ENCODE measurements at places on chromosomes 16 and 17.

DNA sequence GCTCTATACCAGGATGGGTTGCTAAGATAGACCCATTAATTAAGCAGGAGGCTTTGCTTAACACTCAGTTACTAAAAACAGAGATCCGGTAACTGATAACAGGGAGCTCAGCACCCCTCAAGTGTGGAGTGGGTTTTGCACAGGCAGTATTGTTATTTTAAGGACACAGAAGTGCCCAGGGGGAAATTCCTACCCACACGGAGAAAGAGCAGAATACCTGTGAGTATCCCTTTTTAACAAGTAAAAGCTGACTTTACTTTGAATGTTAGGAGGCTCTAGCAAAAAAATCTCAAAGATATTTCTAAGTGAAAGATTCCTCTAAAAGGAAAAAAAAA lies 32.8 kb upstream of the HAS3 start:
- DNase-seq: no peak

GRCh38 chr17:27575912-27576252 lies 55.1 kb upstream of the LGALS9 start:
- no peak for DNase-seq

DNA sequence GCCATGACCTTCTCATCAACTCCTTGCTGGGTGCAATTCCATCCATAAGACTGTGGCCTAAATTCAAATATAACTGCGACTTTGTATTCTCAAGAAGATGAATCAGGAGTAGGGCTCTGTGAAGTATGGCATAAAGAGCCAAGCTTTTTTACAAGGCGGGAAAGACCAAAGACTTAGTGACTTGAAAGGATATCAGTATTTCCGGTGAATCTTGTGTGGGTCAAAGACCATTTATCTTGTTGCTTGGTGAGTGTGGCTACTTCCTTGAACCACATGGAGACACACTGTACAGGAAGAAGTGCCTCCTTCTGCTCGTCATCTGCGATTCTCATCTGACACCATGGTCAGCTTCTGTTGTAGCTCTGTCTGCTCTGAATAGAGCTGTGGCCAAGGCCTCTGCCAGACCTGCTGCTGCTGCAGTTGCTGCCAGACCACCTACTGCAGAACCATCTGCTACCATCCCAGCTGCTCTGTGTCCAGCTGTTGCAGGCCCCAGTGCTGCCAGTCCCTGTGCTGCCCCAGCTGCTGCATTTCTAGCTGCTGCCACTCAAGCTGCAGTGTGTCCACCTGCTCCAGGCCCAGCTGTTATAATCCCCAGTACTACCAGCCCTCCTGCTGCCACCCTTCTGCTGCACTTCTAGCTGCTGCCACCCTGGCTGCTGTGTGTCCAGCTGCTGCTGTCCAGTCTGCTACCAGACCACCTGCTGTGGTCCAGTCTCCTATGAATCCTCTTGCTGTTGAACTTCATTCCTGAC lies 6.1 kb upstream of the KRTAP2-4 start:
- no peak for DNase-seq

DNA sequence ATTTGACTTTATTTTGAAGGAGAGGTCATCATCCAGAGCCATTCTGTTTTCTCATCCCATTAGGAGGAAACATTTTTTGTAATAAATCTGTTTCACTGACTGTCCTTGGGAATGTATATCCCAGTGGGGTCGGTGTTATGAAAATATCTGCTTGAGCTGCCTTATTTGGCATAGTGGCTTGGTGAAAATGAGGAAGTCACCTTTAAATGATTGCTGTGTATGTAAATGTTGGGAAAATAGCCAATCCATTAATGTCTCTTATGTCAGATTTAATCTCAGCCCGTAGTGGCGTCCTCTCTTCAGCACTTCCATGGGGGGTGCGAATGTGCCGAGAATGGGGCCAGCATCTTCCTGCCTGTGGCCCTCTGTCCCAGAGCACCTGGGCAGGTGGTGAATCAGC lies 57.6 kb downstream of the BANP start:
- DNase-seq: no peak

- DNase-seq: no peak
These were observed 38.6 kb downstream of the RNF112 start for GRCh38 chr17:19449656-19450055.

All from inflammatory macrophage (primary cell).